HCT116 (cell line): ENCODE measurements at places on chromosomes 1 and 21. TPM values are rescaled to one million over a fixed set of nuclear protein-coding genes. Genes with fewer than 3 reads are reported as not detected.

ERO1B gene
- 5.4 TPM for total RNA-seq

OR2T11 gene
- not detected for total RNA-seq

GBP5 gene
- total RNA-seq, result 0.17 TPM

TAS1R1 gene
- total RNA-seq, result not detected

- no peak for DNase-seq
These were observed 13.9 kb downstream of the CD247 start for GRCh38 chr1:167504467-167504827.

- DNase-seq, result no peak
These were observed 398.8 kb downstream of the SEC16B start for GRCh38 chr1:177571076-177571475.

GRCh38 chr1:171484760-171485374, 463 bp upstream of the PRRC2C start:
- no peak for DNase-seq

GRCh38 chr1:56915960-56916359, 49.9 kb downstream of the C8B start:
- no peak for DNase-seq

DNA sequence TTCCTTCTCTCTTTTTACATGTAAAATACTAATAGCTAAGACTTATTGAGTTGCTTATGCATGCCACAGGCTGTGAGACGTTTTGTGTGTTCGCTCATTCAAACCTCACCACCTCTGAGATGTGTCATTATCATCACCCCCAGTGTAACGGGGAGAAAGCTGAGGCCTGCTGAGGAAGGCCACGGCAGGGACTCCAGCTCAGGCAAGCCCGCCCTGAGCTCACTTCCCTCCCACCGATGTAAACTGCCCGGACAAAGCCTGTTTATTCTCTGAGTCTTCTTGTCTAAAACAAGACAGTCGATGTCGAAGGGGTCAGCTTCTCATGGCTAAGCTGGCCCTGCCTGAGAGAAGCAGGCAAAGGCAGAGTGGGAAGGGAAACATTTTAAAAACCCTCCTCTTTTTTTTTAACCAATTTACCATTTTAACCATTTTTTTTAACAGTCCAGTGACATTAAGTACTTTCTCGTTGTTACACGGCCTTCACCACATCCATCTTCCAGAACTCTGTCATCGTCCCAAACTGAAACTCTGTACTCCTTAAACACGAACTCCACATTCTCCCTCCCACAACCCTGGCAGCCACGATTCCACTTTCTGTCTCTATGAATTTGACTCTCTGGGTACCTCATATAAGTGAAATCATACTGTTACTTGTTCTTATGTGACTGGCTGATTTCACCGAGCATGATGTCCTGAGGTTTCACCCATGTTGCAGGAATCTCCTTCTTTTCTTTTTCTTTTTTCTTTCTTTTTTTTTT, 204.8 kb upstream of the GALNT2 start:
- DNase-seq, result no peak
